Brain microvascular endothelial cell (primary cell): ENCODE measurements at places on chromosomes 16 and 17.

DNA sequence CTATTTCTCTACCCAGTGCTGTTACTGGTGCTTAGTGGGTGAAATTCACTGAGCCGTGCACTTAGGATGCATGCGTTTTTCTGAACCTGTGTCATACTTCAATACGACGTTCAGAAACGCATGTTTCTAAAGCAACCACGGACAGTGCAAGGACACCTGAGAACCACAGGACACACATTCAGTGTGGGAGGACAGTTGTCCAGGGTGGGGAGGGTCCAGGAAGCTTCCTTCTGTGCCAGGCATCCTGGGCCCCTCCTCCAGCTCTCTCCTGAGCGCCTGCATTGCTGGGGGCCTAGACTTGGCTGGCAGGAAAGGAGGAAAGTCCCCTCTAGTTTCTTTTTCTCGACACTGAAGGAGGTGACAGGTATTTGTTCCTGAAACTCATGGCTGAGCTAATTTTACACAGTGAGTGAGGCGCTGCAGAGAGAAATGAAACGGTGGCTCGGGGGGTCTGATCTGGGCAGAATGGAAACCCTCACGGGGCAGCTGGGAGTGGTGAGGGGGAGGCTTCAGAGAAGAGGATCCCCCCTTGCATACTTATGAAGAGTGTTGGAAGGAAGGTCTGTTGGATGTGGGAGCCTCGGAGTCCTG lies 89.9 kb downstream of the IRF8 start:
- no peak for DNase-seq

GRCh38 chr16:3519581-3519980 lies 18.8 kb downstream of the CLUAP1 start:
- DNase-seq: no peak

GRCh38 chr16:14309001-14309886 lies 238.1 kb downstream of the MRTFB start:
- DNase-seq: no peak

DNA sequence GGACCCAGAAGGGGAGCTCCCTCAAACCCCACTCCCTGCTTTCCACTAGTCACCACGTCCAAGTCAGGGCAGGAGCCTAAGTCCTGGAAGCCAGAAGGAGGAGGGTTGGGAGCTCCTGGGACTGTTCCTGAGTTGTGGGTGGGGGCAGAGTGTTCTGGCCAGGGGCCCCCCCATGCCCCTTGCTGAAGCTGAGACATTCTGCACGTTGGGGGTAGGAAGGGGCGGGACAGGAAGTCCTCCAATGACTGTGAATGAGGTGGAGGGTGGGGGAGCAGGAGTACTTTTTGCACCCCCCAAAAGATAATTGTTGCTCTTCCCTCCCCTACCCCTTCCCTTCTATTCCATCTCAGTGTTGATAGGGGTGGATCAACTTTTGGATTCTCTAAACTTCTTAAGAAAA lies 21.4 kb upstream of the C17orf113 start:
- no peak for DNase-seq

GRCh38 chr16:28495795-28496749 lies 1.6 kb downstream of the APOBR start:
- DNase-seq: no peak

DNA sequence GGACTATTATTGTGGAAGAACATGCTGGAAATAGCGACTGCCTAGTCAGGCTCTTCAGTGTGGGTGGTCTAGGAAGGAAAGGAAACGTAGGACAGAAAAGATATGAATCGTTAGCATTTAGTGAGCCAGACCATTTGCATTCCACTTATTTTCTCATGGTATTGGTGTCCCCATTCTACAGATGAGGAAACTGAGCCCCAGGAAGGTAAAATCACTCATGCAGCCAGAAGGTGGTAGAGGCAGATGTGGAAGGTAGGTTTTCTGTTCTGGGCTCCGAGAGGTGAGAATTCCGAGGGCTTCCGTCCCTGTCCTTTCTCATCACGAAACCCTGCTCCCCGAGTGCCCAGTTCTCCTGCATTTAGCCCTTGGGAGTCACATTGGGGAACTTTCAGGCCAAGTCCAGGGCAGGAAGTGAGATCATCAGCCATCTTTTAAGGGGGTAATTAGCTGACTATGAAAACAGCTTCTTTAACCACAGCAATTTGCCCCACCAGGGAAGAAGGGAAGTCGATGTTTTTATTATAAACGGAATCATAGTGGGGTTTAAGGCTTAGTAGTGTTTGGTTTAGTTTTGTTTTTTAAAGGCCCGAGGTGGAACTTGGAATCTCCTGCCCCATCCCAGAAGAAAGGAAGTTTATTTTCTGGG lies 110.7 kb upstream of the IRX3 start:
- peak; percentile 12 for DNase-seq

DNA sequence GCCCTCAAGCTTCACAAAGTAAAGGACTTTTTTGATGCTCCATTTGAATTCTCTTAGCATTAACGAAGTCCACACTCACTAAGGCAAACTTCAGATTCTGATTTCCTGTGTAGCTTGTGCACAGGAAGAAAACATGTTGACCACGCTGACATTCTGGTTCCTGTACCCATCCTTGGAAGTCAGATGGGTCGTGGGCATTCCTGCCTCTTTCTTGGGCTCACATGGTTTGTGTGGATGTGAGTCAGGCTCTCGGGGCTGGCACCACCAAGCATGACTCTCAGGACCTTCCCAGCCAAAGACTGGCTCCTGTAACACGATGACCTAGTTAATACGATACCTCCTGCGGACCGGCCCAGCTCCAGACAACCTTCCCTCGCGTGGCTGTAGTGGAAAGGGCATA lies 32.8 kb downstream of the ARSG start:
- DNase-seq: no peak

DNA sequence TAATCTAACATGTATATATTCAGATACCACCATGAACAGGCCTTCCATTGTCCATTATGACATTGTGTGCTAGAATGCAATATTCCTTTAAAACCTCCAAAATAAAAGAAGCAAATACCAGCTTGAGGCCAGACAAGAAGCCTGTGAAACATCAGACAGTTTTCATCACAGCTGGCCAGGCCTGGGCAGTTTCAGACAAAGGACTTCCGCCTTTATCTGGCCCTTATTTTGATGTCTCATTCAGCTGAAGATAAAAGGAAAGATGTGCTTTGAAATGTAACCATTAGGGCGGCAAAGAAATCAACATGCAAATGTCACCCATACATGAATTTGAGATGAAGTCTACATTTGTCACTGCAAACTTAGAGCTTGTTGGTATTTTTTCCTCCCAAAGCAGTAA lies 737.5 kb downstream of the KCNJ2 start:
- DNase-seq: peak; percentile 71

DNA sequence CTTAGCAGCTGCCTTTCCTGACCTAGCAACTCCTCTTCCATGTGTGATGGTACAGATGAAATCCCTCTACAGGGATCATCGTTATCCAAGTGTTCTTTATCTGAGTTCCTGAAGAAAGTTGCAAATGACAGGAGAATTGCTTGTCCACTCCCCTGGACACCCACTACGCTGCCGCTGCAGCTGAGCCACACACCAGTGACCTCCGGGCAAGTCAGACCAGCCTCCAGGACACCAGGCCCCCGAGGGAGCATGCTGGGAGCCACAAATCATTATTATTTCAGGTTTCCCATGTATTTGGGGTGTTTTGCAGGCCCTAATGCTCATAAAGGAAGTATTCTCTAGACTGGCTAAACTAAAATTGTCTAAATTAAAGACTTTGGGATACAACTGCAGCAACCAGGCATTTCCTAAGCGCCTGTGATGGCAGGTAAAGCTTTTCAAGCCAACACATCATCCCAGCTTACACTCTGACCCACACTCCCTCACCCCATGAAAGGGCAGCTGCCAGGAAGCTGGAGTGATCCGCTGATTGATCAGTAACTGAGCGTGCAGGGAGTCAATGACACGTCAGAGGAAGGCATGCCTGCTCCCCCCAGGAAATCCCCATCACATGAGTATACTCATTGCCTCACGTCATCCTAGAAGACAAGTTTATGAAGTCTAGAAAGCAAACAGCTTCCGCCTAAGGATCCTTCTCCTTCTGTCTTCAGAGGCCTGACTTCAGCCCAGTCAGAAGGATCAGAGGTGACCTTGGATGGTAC lies 14.4 kb downstream of the FA2H start:
- DNase-seq: peak; percentile 61

- no peak for DNase-seq
These were observed 5.9 kb downstream of the GIT1 start for GRCh38 chr17:29583324-29584248.

DNA sequence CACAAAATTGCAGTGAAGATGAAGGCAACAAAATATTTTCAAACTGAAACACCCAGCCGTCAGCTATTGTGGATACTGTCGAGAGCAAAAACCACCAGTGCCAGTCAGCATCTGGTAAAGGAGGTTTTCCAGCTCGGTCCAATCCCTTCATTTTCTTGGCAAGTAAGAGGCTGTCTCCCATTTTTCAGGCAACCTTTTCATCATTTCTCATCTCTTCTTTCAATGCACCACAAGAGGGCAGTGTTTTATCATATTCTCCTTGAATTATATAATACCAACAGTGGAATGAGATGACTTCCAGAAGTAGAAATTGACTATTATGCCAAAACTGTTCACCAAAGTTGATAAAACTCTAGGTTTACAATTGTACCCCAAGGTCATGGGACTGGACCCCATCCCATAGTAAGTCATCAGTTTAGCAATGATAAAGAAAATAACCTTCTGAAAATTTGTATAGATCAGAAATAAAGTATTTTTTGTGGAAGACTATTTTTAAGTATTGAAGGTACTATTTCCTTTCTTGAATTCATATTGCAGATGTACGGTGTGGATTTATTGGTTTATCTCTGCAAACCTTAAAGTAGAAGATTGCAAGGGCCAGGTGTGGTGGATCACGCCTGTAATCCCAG lies 16.8 kb downstream of the NQO1 start:
- DNase-seq: peak; percentile 29

- no peak for DNase-seq
These were observed 72.3 kb downstream of the CDK5R1 start for GRCh38 chr17:32558997-32559650.

GRCh38 chr17:48588528-48588927 lies 1.5 kb downstream of the HOXB3 start:
- no peak for DNase-seq

DNA sequence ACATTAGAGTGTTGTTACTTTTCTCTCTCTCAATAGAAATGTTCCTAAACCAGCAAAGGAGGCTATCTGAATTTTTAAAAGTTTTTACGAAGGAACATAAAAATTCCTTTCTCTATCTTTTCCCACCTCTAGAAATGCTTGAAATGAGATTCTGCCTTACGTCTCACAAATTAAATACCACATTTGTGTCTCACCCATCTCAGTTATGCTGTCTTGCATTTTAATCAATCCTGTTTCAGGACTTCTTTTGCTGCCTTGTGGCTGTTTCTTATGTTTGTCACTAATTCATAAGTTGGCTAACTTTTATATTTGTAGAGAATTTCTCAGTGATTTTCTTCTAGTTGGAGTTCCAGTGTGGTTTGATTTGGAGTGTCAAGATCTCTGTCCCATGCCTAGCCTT lies 3.5 kb downstream of the OMG start:
- DNase-seq: no peak

- DNase-seq: no peak
These were observed 8.4 kb downstream of the DPEP1 start for GRCh38 chr16:89621698-89622409.

DNA sequence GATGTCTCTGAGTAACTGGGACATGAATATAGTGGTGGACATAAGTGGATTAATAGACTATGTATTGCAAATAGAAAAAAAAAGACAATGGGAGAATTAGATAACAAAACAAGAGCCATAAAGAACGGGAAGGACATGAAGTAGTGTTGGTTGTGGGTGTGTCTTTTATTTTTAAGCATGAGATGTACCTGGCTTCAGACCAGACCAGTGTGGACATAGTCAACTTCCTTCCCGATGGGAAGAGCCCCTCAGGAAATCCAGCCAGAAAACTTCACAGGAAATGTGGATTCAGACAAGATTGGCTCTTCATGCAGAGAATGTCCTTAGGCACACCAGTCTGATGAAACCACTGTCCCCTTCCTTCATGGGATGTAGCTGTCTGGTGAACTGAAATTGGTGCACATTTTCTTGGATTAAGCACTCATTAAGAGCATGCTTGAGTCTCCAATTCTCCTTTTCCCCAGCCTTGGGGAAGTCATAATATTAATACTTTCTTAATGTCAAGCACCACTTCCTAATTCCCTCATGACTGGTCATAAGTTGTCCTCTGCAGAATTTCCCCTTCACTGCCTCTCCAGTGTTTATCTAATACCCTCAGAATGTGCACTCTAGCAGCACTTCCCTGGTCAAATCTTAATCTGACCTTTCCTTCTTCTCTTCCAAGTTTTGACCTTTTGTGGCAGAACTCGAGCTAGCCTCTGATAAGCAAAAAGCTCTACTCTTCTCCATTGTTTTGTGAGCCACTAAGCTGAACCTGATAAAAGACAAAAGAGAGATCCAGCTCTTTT lies 350.6 kb upstream of the MAF start:
- DNase-seq: no peak

GRCh38 chr17:66789961-66790437 lies 44.9 kb upstream of the CACNG5 start:
- no peak for DNase-seq

DNA sequence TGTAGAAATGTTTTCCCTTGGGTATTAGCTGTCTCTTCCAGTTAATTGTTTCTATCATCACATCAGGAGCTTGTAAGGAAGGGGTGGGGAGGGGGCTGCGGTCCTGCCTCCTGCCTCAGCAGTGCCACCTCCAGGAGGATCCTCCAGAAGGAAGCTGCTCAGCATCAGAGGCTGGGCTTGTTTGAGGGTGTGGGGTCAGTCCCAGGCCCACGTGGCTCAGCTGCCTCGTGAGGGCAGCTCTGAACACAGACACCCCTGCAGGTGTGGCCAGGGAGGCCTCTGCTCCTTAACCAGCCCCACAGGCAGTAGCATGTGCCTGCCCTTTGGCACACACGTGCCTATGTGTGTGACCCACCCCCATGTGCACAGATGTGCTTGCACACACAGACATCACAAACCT lies 46.3 kb downstream of the MRM1 start:
- no peak for DNase-seq

- DNase-seq: no peak
These were observed 11.2 kb upstream of the SBK1 start for GRCh38 chr16:28280881-28281836.

DNA sequence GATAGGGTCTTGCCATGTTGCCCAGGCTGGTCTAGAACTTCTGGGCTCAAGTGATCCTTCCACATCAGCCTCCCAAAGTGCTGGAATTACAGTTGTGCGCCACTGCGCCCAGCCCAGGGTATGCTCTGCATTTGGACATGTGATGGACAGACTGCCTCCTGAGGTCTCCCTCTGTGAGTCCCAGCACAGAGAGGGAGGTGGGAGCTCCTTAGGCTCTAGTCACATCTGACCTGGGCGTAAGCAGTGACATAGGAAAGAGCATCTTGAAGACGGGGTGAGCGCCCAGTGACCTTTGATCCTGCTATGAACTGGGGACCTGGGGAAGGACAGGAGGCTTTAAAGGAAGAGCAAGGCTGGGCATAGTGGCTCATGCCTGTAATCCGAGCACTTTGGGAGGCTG lies 2.2 kb upstream of the GFAP start:
- no peak for DNase-seq

DNA sequence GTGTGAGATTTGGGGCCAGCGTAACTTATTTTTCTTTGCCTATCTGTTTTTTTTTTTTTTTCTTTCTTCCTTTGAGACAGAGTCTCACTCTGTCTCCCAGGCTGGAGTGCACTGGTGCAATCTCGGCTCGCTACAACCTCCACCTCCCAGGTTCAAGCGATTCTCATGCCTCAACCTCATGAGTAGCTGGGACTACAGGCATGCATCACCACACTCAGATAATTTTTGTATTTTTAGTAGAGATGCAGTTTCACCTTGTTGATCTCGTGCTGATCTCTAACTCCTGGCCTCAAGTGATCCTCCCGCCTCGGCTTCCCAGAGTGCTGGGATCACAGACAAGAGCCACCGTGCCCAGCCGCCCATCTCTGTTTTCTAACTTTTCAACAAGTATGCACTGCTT lies 63.4 kb downstream of the VPS35L start:
- no peak for DNase-seq

GRCh38 chr17:79154951-79155585 lies 80.4 kb downstream of the ENGASE start:
- no peak for DNase-seq
